ENCODE measurements at places on chromosomes 5 and 9.

- peak; percentile 15 for DNase-seq
Observed at GRCh38 chr5:96538808-96539250, 105.8 kb upstream of the PCSK1 start.

DNA sequence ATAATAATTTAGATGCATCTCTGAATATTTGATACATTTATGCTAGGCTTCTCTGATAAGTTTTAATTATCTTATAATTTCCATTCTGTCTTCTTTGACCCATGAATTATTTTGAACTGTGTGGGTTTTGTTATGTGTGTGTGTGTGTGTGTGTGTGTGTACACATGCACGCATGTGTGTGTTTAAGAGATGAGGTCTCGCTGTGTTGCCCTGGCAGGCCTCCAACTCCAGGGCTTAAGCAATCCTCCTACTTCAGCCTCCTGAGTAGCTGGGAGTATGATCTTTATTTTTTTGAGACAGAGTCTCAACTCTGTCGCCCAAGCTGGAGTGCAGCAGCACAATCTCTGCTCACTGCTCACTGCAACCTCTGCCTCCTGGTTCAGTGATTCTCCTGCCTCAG is 75.4 kb downstream of the NDUFAF2 start:
- no peak for DNase-seq

- DNase-seq: peak; percentile 34
Observed at GRCh38 chr9:35891646-35892045, 14.4 kb upstream of the HRCT1 start.

- DNase-seq: no peak
Observed at GRCh38 chr9:121691890-121692289, 40.5 kb downstream of the DAB2IP start.

DNA sequence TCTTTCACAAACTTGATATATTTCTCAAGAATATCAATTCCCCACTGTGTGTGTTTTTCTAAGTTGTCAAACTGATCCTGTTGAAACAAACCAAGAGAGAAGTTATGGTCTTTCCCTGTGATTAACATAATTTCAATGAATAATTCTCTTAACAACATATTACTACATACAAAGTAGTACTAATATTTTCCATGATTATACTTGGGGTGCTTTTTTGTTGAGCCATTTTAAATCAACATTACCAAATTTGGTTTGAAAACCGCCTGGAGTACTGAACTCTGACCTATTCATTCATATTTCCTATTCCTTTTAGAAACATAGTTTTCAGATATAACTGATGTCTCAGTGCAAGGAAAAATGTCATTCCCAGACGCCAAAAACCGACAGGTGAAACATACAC is 48.1 kb downstream of the FNBP1 start:
- DNase-seq: peak; percentile 44

DNA sequence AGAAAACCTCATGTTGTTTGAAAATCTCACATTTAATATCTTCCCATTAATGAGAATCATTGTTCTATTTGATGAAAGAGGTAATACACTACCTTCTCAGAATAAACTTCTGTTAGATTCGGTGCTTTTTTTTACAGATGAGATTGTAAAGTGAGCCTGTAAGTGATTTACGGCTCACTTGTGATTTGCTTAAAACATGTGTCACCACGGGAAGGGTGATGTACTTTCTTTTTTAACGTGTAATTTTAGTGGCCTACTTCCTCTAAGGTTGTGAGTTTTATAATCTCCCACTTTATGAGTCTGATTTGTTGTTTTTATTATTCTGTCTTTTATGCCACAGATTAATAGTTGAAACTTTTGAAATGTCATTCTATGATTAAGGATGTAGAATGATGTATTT is 15.9 kb downstream of the ANXA1 start:
- DNase-seq: no peak

GRCh38 chr9:98164912-98165311 is 27.5 kb downstream of the CORO2A start:
- DNase-seq: no peak

- DNase-seq: peak; percentile 17
Observed at GRCh38 chr9:21357479-21358460, 7.1 kb upstream of the IFNA6 start.

- DNase-seq: peak; percentile 46
Observed at GRCh38 chr9:111108946-111109345, 70.7 kb upstream of the LPAR1 start.

DNA sequence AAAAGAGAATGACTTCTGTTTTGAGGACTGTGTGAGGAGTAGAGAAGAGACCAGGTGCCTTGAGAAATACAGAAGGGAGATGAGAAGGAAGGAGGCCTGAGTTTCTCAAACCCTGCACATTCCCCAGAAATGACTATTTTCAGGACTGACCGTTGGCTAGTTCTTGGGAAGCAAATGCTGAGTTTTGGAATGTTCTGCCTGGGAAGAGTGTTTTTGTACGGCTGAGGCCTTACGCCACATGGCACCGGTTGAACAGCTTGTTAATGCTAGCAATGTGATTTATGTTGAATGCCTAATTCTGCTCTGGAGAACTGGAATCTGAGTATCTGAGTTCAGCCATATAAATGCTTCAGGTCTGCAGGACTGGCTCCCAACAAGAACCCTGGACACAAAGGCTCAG is 152.7 kb upstream of the ADAMTS16 start:
- no peak for DNase-seq

DNA sequence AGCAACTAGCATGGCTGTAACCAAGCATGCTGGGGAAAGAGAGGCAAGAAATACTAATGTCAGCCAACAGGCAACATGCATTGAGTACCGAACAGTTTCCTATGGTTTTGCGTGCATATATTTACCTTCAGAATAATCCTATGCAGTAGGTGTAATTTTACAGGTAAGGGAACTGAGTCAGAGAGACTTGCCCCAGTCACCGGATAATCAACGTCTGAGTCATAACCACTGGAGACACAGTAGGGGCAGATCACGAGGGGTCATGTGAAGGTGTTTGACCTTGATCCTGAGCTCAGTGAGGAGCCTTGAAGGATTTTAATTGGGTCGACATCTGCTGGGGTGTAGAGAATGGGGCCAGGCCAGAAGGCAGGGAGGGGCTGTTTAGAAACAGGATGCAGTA is 13.4 kb upstream of the TSC1 start:
- DNase-seq: no peak

DNA sequence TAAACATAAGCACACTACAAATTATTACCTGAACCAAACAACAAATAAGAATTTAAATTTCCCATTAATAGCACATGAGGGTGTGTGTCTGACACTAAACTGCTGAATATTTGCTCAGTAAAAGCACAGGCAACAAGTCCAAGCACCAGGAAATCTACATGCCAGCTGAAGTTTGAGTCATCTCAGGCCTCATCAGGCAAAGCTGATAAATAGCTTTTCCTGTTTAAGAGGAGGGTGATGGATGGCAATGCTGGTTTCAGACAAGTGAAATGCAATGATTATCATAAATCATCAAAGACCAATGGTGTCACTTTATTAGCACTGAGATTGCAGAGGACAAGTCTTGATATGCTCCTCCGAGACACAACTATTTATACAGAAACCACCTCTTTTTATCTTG is 1668.0 kb upstream of the C9orf72 start:
- DNase-seq: no peak

GRCh38 chr5:172137046-172137445 is 51.0 kb downstream of the STK10 start:
- no peak for DNase-seq

GRCh38 chr5:6611334-6612256 is 21.2 kb downstream of the NSUN2 start:
- no peak for DNase-seq

DNA sequence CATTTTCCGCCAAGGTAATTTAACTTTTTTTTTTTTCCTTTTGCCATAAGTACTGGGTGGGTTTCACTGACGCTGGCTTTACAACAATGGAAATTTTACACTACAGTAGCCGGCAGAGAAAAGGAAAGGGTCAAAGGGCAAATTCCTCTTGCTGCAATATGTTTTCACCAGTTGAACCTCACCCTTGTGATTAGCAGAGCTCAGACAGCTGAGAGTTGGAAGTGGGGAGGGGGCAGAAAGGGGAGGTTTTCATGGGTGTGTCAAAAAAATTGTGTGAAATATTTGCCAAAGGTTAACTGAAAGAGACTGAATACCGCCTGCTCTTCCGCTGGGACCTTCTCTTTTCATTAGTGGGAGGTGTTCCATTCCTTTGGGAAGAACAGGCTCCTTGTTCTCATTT is 296.9 kb downstream of the ADAMTS6 start:
- no peak for DNase-seq

DNA sequence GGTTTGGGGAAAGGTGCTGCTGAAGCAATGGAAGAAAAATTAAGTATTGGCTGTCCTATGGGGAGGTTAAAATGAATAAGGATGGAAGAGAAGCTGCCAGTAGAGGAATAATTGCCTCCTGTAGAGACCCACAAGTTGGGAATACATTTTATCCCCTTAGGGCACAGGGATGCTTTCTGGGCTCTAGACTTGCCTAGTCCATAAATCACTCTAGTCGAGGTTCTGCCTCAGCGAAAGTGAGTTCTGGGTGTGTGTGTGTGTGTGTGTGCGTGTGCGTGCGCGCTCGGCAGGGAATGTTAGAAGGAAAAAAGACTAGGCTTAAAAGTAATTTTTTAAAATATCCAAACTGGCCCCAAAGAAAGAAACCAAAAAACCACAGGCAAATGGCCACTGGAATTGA is 291.6 kb downstream of the DOCK8 start:
- DNase-seq: no peak

GRCh38 chr9:14660721-14661120 is 32.5 kb downstream of the ZDHHC21 start:
- no peak for DNase-seq

DNA sequence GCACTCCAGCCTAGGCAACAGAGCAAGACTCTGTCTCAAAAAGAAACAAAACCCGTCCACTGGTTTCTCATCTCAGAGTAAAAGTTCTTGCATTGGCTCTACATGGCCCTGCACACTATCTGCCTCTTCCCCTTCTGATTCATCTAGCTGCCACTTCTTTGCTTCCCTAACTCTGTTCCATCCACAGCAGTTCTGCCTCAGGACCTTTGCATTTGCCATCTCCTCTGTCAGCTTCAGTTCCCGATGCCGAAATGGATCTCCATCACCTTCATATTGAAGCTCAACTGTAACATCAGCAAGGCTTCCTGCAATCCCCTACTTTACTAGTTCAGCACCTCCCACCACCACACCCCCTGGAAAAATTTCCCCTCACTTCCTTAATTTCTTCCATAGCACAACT is 1.2 kb upstream of the PIGO start:
- no peak for DNase-seq

GRCh38 chr5:3302228-3302627 is 293.4 kb upstream of the IRX1 start:
- DNase-seq: no peak

DNA sequence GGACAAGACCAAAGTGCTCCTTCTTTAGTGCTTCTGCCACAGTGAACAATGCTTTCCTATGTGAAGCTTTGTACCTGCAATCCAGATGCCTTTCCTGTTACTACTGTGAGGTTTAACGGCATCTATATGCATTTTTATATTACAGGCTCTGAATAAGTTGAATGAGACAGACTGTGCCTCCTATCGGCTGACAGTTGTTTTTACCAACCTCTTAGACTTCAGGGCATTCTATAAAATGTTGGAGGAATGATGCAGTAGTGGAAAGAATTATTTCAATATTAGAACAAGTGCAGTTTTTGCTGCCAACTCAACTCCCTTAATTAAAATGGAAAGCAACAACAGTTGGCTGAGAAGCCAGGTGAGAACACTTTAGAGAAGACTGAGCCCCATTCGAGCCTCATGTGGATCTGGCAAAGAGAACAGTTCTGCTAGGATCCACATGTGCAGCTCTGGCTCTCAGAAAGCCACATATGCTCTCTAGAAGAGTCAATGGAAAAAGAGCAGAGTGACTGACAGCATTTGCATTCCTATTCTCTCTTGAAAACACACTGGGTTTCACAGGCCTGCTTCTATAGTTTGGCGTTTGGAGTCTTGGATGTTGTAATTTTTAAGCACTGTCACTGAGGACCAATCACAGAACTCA is 147.5 kb downstream of the LURAP1L start:
- DNase-seq: peak; percentile 56

- DNase-seq: no peak
Observed at GRCh38 chr5:58457050-58457449, 2.8 kb downstream of the PLK2 start.

DNA sequence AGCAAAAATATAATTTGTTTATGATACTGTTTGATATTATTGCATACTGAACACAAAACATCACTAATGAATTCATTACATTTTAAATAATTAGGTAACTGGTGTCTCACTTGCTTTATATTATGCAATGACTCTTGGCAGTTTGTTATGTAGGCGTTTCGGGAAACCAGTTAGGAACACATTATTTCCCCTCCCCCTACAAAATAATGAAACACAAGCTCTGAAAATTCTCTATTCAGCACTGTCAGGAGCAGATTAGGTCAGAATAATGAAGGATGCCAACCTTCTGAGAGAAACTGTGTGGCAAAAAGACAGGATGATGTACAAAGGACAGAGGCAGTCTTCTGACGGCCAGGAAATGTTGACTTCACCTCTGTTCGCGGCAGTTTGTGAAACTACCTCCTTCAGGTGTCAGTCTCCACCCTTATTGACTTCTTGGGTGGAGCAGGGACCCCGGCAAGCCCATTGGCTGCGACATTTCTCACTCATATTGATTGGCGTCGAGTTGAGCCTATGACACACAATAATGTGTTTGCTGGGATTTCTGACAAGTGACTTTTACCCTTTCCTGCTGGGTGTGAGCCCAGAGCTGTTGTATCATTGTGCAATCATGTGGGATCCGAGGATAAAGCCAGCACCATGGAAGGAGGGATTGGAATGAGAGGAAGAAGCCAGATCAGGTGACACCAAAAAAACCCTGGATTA is 33.9 kb downstream of the SH3PXD2B start:
- DNase-seq: peak; percentile 76

GRCh38 chr9:108528231-108528630 is 327.6 kb downstream of the ACTL7B start:
- DNase-seq: no peak

- DNase-seq: no peak
Observed at GRCh38 chr5:90285581-90285980, 124.0 kb downstream of the CETN3 start.
